ENCODE measurements at places on chromosomes 16 and 17. TPM values are rescaled to one million over a fixed set of nuclear protein-coding genes. Genes with fewer than 3 reads are reported as not detected.

TBC1D3G gene
- not detected for total RNA-seq

MMP28 gene
- 45.9 TPM for total RNA-seq

KRTAP4-9 gene
- not detected for total RNA-seq

KRTAP3-1 gene
- total RNA-seq, result not detected

SCARF1 gene
- total RNA-seq, result 8.6 TPM

OR3A2 gene
- not detected for total RNA-seq

KRTAP2-3 gene
- not detected for total RNA-seq

RPS15A gene
- 1,981 TPM for total RNA-seq

PDPK1 gene
- 23.6 TPM for total RNA-seq

WFDC1 gene
- 0.44 TPM for total RNA-seq

UTS2R gene
- total RNA-seq, result not detected

RAI1 gene
- 5.6 TPM for total RNA-seq

CLDN7 gene
- total RNA-seq, result 21.6 TPM

DPEP1 gene
- total RNA-seq, result not detected

OR1A1 gene
- total RNA-seq, result not detected

BTBD17 gene
- not detected for total RNA-seq

PDE6G gene
- 2.7 TPM for total RNA-seq

ADAP2 gene
- total RNA-seq, result 26.6 TPM

USP7 gene
- 86.2 TPM for total RNA-seq

ABCC12 gene
- total RNA-seq, result not detected

CNTNAP1 gene
- 3.8 TPM for total RNA-seq

TBC1D3H gene
- total RNA-seq, result not detected

HBA2 gene
- 107 TPM for total RNA-seq

NPIPA3 gene
- 3.1 TPM for total RNA-seq

WDR81 gene
- 63.3 TPM for total RNA-seq

FOXJ1 gene
- not detected for total RNA-seq

PLA2G10 gene
- total RNA-seq, result not detected

CCL1 gene
- total RNA-seq, result not detected

CWC25 gene
- 18.7 TPM for total RNA-seq

SLC38A8 gene
- total RNA-seq, result not detected

TANC2 gene
- 32.0 TPM for total RNA-seq

MARVELD3 gene
- not detected for total RNA-seq

WNK4 gene
- total RNA-seq, result 0.19 TPM

MYH1 gene
- total RNA-seq, result 0.38 TPM

CHST6 gene
- total RNA-seq, result not detected

HOXB1 gene
- total RNA-seq, result not detected

BCL6B gene
- total RNA-seq, result 12.1 TPM

WFIKKN1 gene
- total RNA-seq, result 1.5 TPM

GPRC5B gene
- 44.8 TPM for total RNA-seq

PHF23 gene
- 16.5 TPM for total RNA-seq

ACACA gene
- 65.5 TPM for total RNA-seq

VASN gene
- total RNA-seq, result 13.7 TPM

NMRAL1 gene
- 29.0 TPM for total RNA-seq

OTOA gene
- 0.19 TPM for total RNA-seq

DNAI2 gene
- total RNA-seq, result not detected

C1QTNF1 gene
- total RNA-seq, result 469 TPM

RGS11 gene
- 16.1 TPM for total RNA-seq

ALOX12 gene
- not detected for total RNA-seq

CRISPLD2 gene
- 66.0 TPM for total RNA-seq
